ENCODE measurements at places on chromosomes 7 and 10.

GRCh38 chr10:112791447-112791846 is 158.6 kb upstream of the TCF7L2 start:
- no peak for DNase-seq

GRCh38 chr7:45066409-45066808 is 22.4 kb downstream of the NACAD start:
- DNase-seq, result no peak

DNA sequence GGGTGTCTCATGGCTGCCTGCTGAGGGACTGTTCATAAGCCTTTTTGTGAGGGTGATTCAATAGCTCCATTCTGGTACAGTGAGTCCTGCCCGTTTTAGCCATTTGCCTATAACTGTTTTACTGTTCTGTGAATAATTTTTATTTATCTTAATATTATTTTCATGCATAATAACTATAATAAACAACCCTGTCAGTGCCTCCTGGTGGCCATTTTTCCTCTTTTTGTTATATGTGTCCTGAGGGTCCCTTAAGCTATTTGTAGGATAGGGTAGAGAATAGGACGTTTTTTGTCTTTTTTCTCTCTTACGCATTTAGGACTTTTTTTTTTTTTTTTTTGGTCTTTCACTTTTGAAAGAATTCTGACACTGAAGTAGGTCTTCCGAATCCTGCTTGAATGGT is 2.9 kb downstream of the C1QL3 start:
- DNase-seq, result no peak

- DNase-seq, result peak; percentile 66
Measured at GRCh38 chr7:151056666-151057505, 811 bp downstream of the CDK5 start.

GRCh38 chr7:88037050-88037449 is 103.0 kb downstream of the ADAM22 start:
- DNase-seq, result no peak

DNA sequence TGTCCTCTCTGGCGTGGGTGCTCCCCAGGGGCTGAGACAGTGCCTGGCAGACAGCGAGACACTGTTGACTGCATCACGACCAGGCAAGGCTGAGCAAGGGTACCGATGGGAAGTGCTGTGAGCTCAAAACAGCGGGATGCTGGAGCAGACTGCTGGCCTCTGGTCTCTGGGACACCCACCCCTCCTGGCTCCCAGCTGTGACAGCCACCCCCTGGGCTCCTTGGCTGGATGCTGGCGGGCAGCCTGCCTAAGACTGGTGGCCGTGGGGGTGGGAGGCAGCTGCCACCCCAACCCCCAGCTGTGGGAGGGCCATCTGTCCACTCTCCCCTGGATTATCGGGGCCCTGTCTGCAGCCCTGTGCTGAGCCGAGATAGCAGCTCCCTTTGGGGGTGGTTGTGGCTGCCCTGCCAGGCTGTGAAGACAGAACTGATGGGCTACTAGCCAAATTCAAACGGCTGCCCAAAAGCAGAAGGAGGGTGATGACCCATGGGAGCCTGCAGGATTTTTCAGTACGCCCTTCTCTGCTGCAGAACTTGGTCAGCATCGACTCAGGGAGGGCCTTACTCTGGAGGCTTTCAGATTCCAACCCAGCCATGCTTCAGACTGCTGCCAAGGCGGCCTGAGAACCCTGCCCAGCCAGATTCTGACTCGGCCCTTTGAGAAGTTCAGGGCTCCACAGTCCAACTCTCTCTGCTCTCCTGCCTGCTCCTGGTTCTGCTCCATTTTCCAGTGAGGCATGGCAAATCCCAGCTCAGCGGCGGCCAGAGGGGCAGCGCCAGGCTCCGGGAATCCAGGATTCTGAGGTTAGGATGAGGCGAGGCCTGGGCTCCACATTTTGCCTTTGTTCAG is 125.3 kb downstream of the NEURL1 start:
- DNase-seq, result no peak

- no peak for DNase-seq
Measured at GRCh38 chr10:87630171-87630570, 29.5 kb upstream of the PAPSS2 start.

DNA sequence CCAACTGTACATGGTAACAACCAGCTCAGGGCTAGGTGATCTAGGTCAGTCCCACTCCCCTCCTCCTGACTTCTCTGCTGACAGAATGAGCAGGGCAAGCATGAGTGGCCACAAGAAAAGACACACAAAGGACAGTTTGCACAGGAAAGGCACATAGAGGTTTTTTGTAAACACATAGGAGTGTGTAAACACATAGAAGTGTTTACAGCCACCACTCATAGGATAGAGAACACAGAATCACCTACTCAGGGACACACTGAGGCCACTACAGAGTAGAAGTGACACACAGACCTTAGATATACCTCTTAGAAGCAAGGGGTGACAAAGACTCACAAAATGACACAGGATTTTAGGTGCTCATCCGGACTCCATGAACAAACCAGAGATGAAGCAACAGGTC is 19.0 kb downstream of the NUDCD3 start:
- no peak for DNase-seq

GRCh38 chr7:953547-954327 is 743 bp downstream of the ADAP1 start:
- DNase-seq, result peak; percentile 56

- no peak for DNase-seq
Measured at GRCh38 chr7:95493247-95493646, 7.5 kb downstream of the ASB4 start.

DNA sequence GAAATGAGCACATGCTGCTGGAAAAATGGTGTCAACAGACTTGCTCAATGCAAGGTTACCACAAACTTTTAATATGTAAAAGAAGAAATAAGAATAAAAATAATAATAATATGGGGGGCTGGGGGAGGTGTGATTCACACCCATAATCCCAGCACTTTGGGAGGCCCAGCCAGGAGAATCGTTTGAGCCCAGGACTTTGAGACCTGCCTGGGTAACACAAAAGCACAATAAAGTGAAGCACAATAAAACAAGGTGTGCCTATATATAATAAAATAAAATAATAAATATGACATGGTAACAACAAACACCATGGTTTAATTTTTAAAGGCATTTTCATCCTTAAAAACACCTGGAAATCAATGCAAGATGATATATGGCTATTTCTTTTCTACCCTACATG is 25.1 kb downstream of the EIF3A start:
- no peak for DNase-seq

DNA sequence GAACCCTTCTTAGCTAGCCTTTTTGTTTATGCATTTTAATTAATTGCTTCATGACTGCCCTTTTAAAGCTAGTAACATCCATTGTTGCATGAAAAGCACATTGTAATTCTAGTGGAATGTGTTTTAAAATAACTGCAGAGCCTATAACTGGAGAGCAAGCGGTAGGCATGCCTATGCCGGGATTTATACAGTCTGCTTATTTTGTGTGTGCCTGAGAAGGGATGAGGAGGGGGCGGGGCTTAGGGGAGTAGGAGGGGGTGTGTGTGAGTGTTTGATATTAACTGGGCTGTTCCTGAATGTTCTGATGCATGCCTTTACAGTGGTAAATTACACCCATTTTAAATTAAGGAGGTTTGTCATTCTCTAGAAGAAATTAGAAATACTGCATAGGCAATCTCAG is 208.1 kb downstream of the TCF7L2 start:
- DNase-seq, result no peak

- DNase-seq, result peak; percentile 66
Measured at GRCh38 chr7:76020031-76020714, 25.8 kb upstream of the TMEM120A start.

DNA sequence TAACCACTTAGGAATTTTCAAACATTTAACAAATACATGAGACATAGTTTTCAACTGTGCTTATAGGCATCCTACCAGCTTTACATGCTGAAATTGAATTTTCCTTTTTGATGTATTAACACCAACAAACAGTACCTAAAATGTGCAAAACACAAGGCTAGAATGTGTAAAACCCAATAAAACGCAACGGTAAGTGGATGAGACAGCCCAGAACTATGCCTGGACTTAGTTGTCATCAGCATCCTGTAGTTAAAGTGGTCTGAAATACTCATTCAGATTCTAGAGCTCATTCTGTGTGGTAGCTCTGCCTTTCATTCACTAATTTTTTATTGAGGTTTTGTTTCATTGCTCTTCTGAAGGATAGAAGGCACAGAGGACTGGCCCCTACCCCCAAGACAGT is 137.1 kb downstream of the BMPER start:
- DNase-seq, result no peak

DNA sequence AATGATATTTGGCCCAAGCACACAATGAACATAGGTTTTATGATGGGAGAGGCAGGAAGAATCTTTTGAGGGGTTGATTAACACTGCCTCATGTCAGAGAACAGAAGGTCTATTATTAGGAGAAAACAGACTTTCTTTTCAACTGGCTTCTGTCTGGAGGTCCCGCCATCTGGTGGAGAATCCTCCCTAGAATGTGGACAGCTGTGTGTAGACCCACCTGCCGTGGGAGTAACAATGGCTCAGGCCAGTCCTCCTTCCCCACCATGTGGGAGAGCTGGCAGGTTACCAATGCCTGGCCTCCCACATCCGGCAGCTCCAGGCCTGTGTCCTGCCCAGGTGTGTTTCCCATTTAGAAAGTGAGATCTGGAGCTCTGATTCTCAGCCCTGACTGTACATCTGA is 70.4 kb upstream of the AOAH start:
- no peak for DNase-seq
